ENCODE measurements at places on chromosomes 5 and 9.

GRCh38 chr5:102196481-102196880 is 99.6 kb downstream of the SLCO4C1 start:
- no peak for DNase-seq

- no peak for DNase-seq
Measured at GRCh38 chr5:159536166-159536565, 205.9 kb upstream of the IL12B start.

DNA sequence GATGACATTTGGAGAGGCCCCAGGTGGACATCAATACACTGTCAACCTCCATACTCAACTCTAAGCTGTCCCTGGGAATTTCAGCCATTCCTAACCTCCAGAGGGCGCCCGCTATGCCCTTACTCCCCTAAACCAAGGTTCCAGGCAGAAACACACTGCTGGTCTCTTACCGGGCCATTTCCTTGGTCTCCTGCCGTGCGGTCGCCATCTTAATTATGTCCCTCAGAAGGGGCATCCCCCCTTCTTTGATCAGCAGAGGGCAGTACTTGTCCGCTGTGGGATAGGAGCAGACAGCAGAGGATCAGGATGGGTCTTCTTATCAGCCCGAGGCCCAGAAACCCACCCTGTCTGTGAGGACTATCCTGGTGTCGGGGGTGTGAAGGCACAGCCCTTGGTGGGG is 9.3 kb upstream of the ZDHHC12 start:
- no peak for DNase-seq

DNA sequence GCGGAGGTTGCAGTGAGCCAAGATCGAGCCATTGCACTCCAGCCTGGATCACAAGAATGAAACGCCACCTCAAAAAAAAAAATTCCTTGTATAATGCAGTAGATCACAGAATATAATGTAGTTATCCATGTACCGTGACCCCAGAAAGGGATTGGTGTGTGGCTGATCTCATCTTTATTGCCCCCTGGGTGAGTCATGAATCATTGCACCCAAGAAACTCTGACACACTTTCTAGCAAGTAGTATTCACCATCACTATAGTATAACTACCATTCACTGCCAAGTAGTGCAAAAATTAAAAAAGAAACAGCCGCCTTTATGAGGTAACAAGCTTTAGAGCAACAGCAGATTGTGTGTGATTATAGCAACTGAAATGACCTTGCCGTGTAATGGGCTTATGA is 23.7 kb upstream of the ANKH start:
- no peak for DNase-seq

DNA sequence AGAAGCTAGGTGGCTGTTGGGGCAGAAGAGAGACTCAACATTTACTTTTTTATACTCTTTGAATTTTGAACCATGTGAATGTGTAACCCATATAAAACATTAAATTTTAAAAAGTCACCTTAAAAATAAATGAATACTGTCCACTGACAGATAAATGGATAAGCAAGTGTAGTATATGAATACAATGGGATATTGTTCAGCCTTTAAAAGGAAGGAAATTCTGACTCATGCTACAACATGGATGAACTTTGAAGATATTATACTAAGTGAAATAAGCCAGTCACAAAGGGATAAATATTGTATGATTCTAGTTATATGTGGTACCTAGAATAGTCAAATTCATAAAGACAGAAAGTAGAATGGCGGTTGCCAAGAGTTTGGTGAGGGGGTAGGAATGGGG is 113.9 kb downstream of the TMEM174 start:
- DNase-seq: no peak

- DNase-seq: no peak
Measured at GRCh38 chr9:36492865-36493264, 79.8 kb upstream of the MELK start.

DNA sequence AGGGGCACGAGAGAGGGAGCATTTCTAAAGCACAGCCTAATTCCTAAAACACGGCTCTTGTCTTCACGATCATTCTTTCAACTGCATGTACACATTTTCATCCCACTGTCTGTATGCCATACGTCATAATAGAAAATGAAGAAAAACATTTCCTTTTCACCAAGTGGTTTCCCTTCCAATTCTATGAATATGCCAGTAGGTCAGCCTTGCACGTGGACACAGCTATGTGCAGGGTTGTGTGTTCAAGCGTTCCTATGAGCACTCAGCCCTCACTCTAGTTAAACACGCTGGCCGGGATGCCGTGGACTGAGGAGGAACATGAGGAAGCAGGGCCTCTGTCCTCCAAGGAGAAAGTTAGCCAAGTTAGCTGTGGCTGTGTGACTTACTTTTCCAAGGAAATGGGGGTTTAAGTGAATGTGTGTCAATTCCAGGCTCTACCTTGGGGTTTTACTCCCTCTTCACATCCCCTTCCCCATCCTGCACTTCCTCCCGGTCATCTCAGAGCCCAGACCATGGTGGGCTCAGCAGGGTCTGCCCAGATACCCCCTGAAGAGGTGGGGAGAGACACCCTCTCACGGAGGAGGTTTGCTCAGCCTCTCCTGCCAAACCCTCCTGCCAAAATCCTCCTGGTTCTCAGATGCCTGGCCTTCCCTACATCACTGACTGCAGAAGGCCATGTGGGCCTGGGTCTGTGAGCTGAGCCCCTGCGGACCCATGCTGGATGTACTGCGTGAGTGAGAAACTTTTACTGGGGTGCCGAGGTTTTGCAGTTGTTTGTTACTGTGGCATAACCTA is 230.6 kb downstream of the FSTL4 start:
- DNase-seq: no peak

- no peak for DNase-seq
Measured at GRCh38 chr9:129309906-129310305, 131.8 kb upstream of the IER5L start.

- DNase-seq: no peak
Measured at GRCh38 chr5:107532169-107532878, 138.4 kb downstream of the EFNA5 start.

DNA sequence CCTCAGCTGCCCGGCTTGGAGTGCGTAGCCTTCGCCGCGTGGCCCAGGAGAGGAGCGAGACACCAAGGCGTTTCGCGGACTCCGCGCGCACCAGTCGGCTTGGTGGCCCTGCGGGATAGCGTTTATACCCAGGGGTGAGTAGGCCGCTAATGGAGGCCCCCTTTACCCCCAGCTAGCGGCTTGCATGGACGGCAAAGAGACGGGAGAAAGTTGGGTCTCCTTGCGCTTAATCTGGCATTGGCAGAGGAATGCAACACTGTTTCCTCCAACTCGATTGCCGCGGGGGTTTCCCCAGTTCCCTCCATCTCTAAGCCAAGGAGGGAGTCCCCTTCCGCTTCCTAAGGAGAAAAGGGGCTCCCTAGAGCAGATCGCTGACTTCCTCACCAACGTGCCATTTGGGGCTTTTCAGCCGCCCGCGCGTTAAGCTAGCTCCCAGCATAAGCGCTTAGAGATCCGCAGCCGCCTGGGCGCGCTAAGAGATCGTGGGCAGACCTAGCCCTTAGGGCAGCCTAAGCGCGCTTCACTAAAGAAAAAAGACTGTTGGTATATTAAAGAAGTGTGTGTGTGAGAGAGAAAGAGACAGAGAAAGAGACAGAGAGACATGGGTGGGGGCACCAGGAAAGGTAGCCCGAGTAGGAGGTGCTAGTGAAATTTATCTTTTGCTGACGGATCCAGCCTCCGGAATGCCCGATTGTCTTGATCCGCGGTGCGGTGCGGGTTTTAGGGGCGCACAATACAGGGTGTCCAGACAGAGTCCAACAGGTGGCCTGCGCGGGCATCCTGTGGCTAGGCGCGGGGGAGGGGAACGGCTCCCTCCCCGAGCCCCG is 597.9 kb upstream of the SGCD start:
- no peak for DNase-seq

- peak; percentile 5 for DNase-seq
Measured at GRCh38 chr5:52989025-52989780, at the start of gene ITGA2. Gene ITGA2 (plus strand): TSS chr5:52989352. CDS start chr5:52989469, 117 bp downstream.

GRCh38 chr5:176687247-176687646 is 40.0 kb downstream of the TSPAN17 start:
- no peak for DNase-seq

- no peak for DNase-seq
Measured at GRCh38 chr9:15642369-15642962, 89.6 kb downstream of the CCDC171 start.

DNA sequence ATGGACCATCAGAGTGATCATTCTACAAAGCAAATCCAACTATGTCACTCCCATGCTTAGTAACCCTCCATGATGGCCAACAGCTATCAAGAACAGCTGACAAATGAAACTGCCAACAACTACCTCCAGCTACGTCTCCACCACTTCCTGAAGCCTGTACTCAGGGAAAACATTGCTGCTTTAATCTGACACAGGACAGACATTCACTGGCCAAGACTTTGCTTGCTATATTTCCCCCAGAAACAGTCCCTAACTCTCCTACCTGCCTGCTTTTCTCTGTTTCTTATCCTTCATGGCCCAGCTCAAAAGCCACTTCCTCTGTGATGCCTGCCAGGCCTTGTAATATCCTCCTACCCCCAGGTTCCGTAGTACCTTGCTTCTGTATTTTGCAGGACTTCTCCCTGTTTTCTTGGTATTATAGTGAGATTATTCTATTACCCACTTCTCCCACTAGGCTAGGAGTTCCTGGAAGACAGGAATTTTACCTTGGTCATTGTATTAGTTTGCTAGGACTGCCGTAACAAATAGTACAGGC is 14.7 kb upstream of the RAB14 start:
- DNase-seq: no peak

- no peak for DNase-seq
Measured at GRCh38 chr5:165000479-165001190, 1495.2 kb downstream of the MAT2B start.

DNA sequence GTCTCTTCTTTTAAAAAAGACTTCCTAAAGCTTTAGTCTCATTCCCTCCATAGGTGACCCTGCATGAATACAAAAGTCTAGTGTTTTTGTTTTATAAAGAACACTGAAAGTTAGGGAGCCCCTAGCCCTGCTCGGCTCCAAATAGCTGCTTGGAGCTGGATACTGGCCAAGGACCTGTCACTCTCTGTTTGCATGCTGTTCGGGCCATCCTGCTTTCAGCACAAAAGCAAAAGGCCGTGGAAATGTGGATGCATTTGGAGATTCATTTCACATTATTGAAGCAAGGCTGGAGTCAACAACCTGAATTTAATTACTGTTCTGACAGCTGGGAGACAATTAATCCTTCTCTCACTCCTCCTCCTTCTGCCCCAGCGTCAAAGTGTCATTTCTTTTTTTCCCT is 151.7 kb upstream of the NMUR2 start:
- DNase-seq: no peak

DNA sequence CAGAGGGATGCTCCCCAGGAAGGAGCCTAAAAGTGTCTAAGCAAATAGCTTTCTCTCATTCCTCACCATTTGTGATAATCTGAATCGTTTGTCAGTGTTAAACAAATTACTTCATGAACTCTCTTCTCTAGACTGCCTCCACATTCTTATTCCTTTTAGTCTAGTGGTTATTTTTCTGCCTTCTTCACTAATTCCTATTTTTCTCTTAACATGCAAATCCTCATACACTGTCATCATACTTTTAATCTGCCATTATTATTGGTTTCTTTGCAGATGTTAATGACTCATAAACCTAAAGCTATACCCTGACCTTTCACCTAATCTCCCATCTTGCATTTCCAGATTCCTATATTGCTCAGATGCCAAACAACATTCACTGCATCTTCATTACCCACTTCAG is 428.9 kb downstream of the EFNA5 start:
- DNase-seq: no peak

DNA sequence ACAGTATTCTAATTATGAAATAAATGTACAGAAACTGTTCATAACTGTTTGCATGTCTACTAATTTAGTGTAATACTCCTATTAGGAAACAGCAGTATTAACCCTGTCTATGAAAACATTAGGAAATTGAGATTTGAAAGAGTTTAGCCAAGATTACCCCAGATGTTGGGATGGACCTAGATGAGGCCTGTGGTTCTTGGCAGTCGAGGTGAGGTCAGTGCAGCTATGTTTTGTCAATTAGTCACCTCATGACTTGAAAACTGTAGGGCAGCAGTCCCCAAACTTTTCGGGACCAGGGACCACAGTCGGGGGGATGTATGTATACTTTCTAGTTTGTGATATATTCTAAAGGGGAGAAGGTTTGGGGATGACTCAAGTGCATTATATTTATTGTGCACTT is 4.7 kb downstream of the LNPEP start:
- no peak for DNase-seq

DNA sequence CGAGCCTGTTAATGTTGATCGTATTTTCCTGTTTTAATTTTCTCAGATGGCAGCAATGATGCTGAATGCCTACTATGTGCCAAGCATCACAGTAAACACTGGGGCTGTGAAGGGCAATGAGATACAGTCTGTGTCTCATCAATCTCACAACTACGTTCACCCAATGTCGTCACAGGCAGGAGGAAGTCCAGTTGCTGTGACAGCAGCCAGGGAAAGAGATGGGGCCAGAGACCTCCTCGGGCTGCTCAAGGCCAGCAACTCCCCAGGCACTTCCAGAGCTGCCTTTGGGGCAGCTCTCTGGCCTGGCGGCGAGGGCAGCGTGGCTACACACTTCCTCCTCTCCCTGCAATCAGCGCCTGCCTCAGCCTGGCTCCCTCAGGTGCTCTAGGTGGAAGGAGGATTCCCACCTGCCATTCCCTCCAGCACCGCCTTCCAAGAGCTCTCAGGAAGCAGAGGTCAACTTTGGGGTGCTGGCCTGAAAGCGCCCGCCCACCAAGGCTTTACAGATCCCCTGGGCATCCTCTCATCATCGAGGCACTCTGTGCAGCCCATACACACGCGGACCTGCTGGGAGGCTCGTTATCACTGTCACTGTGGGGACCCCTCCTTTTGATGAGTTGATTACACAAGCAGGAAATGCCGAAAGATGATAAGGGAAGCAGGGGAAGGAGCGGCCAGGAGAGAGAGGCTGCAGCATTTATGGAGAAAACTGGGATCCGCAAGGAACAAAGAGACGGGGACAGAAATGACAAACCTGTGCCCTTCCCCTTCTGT is 159.2 kb downstream of the ZDHHC21 start:
- DNase-seq: no peak

DNA sequence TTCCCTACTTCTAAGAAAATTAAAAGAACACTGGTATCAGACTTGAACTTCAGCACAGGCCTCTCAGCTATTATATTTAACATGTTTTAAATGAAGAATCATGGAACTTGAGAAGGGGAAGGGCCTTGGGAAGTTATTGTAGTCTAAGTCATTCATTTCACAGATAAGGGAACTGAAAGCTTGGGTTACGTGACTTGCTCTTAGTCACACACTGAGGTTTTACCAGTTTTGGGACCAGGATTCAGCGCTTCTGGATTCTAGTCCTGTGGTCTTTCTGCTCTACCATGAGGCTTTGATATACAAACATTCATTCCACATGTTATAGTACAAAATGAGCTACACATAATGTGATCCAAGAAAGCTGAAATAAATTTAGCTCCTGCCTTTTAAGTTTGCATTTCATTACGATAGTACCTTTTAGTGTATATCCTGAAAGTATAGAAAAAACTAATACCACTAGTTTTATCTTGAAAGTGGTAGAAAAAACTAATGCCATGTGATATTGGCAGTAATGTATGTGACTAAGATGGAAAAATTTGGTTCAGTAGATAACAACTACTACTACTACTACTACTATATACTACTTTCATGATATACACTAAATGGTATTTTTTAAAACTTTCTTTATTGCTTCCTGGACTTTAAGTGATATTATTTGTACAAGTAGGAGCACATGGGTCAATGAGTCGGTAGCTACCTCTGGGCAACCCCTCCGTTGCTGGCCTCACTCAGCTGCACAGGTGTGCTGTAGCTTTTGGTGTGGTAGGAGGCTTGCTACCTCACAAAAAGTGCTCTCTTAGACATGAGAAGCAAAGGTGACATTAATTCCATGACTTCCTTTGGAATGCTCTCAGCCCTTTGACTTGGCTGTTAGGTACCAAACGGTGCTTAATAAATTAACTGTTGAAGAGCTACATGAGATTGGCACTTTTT is 40.7 kb downstream of the F2RL2 start:
- DNase-seq: no peak
